NCI-H446 treated with DMSO at 0.1 percent for 48 hours (cell line): ENCODE measurements at places on chromosomes 7 and 10.

GRCh38 chr10:19929506-19930140 lies 113.4 kb downstream of the PLXDC2 start:
- peak; percentile 26 for DNase-seq

GRCh38 chr10:51369903-51370302 lies 295.6 kb downstream of the PRKG1 start:
- no peak for DNase-seq

DNA sequence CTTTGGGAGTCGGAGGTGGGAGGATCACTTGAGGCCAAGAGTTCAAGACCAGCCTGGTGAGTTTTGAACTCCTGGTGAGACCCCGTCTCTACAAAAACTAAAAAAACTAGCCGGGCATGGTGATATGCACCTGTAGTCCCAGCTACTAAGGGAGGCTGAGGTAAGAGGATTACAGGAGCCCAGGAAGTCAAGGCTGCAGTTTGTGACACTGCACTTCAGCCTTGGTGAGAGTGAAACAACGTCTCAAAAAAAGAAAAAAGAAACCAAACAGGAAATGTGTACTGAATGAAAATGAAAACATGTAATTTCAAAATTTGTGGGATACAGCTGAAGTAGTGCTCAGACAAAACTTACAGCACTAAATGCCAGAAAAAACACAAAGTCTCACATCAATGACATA lies 7.6 kb downstream of the ARHGAP12 start:
- no peak for DNase-seq

- DNase-seq: no peak
Measured at GRCh38 chr10:60835049-60835448, 56.8 kb downstream of the CDK1 start.

DNA sequence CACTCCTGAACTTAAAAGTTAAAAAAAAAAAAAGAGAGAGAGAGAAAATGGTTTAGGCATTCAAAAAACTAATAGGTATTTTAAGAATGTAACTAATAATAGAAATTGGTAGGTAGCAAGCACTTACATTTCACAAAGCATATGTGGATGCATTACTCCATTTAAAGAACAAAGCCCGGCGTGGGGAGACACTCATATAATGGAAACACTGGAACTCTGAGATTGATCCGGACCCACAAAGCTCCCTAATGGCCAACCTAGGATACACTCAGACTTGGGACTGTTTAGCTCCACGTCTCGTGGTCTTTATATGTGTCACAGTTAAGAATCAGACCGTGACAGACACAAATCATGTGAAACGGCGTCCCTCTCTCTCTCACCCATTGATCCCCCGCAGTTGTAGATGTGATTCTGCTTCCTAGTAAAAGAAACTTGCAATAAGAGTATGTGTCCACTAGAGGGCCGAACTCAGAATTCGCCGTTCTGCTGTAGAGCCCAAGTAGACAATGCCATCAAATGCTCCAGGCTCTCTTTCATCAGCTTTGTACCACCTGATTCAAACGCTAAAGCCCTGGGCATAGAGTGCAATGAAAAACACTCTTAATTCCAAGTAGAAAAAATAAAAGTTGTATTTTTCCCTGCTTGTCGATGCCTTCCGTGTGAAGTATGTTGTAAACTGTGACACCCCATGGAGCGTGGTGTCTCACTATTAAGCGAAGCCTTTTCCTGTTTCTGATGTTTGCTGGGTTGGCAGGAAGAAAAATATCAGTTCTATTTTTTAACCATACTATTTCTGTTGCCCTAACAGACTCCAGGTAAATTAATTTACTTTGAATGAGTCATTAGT lies 429.0 kb upstream of the MTPN start:
- DNase-seq: peak; percentile 7

DNA sequence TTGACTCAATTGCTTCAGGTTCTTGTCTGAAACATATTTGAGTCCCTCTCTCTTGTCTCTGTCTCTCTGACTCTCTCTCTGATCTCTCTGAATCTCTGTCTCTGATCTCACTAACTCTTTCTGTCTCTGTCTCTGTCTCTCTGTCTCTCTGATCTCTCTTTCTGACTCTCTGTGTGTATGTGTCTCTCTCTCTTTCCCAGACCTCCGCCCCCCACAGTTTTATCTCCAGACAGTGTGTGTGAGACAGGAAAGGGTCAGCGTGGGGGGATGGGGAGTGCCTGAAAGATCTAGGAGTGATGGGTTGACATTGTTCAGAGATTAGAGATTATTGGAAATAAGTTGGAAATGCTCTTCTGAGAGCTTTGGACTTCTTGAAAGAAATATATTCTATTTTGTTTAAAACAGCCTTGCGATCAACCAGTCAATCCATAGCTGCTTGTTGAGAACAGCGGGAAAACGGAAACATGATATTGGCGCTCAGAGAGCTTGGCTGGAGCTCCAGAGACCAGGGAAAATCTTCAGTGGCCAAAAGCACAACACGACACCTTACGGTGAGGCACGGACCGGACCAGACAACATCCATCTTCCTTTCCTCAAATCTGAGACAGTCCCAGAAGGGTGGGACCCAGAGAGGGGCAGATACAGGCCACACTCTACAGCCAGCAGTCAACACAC lies 35.5 kb downstream of the CALML3 start:
- no peak for DNase-seq

DNA sequence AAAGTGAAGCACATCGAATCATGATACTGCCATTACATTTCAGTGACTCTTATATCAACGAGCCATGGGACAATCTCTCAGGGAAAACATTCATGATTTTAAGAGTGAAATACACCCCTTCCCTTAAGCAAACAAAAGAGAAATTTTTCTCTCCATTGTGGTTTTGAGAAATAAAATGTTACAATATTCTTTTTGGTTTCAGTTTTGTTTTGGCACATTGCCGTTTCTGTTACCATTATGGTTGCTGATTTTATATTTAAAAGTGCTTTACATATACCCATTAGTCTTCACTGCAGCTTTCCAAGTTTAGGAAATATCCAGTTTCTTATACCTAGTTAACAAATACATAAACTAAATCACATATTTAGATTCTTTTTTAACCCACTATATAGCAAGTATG lies 126.8 kb upstream of the SEM1 start:
- DNase-seq: no peak

DNA sequence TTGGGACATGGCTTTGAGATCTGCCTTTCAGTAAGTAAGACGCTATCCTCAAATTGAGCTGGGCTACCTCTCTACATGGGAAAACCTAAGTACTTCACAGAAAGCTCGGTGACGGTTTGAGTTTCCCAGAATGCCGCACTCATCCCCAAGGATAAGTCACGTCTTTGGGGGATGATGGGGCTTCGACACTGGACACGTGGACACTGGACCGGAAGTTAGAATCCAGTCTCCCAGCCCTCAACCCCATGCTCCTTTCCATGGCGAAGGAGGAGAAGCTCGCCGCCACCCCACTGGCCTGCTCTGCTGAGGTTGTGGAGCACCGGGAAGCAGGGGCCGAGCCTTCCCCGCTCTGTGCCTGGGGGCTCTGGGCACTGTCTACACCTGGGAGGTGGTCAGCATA lies 27.5 kb downstream of the PTPRE start:
- DNase-seq: no peak

DNA sequence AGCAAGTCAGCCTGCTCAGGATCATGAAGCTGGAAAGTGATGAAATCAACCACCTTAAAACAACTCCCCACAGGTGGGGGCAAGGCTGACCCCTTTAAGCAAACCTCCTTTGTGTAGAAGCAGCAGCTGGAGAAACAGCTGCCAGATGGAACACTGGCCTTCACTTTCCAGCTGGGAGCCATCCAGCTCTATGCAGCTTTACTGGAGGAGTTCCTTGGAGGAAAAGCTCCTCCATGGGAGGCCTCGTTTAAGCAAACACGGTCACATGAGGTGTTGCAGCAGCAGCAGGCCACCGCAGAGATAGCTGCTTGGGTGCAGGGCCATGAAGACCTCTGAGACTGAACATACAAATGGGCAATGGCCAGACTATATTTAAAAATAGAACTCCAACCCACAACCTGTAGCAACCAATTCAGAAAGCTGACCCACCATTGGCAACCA lies 13.0 kb upstream of the DLG5 start:
- no peak for DNase-seq

DNA sequence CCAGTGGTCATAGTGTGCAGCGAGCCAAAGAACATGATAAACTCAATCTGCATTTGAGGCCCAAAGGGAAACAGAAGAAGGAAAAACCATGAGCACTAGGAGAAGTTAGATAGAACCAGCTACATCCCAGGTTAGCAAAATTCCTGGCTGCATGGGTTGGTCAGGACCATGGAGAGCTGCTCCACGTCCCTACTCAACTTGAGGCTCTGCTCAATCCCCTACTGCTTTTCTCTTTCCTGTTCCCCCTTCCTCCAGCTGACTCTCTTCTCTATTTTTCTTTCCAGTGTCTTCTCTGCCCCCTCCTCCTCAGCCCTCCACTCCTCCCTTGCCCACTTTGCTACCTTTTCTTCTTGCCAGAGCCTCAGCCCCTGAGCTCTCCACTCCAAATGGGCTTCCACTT lies 21.9 kb upstream of the VSIR start:
- DNase-seq: no peak

- DNase-seq: no peak
Measured at GRCh38 chr10:112209684-112210131, 26.1 kb upstream of the GPAM start.

DNA sequence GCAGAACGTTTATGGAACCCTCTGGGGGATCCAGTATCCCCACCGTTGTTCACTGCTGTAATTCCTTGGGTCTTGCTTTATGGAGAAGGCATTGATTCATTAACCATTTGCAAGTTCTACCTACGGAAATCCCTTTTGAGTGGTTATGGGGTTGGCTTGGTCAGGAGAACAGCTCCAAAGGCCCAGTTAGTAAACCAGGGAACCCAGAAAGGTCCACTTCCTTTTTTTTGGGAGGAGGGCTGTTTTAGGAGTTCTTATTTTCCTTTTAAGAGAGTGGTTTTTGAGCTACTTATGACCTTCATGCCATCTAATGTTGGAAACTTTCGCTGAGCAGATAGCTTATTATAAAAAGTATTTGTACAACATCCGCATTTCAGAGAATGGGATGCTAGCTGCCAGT lies 1.3 kb downstream of the POR start:
- no peak for DNase-seq

- no peak for DNase-seq
Measured at GRCh38 chr10:103204353-103205255, 11.5 kb upstream of the NT5C2 start.

DNA sequence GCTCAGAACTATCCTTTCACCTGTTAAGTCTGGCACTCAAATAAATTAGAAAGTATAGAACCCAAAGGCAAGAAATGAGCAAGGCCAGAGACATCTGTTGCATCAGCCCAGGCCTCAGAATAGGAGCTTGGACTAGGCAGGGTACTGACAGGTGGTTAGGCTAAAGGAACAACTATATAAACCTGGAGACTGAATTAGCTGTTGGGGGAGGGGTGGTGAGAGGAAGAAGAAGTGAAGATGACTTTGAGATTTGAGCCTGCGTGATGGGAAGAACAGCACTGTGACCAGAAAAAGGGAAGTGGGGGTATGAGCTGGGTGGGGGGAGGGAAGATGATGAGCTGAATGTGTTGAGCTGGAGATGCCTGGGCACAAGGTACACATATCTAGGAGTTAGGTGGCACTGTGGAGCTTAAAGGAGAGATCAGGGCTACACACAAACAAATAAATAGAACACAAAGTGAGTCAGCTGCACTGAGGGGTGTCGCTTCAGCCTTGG lies 244.7 kb downstream of the PTEN start:
- DNase-seq: no peak

DNA sequence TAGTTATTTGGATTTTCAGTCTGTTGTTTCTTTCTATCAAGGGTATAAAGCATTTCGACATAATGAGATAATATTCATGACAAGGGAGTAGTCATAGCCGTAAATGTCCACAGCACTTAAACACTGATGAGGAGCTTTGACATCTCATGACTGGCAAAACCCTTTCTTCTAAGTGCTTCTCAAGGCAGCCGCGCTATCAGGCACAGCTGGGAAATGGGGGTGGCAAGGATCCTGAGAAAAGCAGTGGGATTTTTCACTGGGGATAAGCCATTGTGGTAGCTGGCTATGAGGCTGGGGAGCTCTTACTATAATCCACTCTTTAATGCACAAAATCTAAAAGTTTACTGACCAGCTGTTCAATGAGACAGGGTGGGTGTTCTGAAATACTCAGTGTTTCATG lies 493.2 kb upstream of the KLF6 start:
- no peak for DNase-seq

DNA sequence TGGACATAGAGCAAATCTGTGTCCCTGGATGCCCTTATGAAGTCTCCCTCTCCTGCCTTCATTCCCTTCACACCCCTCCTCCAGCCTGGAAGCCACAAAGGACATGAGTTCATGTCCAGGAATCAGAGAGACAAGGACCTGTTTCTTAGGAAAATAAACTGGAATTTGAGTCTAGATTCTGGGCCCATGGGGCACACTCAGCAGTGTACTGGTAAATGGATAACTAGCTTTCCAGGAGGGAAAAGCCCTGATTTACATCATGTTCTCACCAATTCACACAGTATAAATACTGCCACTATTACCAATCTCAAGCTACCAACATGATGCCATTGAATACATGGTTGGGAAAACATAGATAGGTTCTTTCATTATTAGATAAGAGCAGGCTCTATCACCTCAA lies 9.9 kb downstream of the FAM237B start:
- no peak for DNase-seq

DNA sequence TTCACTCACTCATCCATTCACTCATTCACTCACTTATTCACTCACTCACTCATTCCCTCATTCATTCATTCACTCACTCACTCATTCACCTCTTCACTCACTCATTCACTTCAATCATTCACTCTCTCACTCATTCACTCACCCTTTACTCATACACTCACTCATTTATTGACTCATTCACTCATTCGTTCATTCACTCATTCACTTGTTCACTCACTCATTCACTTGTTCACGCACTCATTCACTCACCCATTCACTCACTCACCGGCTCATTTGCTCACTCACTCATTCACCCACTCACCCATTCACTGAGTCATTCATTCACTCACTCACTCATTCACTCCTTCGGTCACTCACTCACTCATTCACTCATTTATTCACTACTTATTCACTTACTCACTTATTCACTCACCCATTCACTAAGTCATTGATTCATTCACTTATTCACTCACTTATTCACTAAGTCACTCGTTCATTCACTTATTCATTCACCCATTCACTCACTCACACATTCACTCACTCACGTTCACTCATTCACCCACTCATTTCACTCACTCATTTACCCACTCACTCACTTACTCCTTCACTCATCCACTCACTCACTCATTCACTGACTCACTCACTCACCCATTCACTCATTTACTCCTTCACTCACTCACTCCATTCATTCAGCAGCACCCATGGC lies 4.7 kb upstream of the PFKP start:
- no peak for DNase-seq

- DNase-seq: no peak
Measured at GRCh38 chr7:2853147-2853546, 9.0 kb upstream of the GNA12 start.

- no peak for DNase-seq
Measured at GRCh38 chr10:34454590-34455261, 360.4 kb downstream of the PARD3 start.

GRCh38 chr10:97025613-97026242 lies 160.0 kb downstream of the SLIT1 start:
- peak; percentile 1 for DNase-seq
